Small intestine (tissue), 16 donors: ENCODE measurements at places on chromosomes 12 and 14. TPM values are rescaled to one million over a fixed set of nuclear protein-coding genes. Genes with fewer than 3 reads are reported as not detected.
A peak's percentile ranks its signal among the peaks of the same experiment; 100 is the strongest.

GRCh38 chr12:130301559-130301958 lies 36.1 kb upstream of the PIWIL1 start:
- DNase-seq = no peak

DNA sequence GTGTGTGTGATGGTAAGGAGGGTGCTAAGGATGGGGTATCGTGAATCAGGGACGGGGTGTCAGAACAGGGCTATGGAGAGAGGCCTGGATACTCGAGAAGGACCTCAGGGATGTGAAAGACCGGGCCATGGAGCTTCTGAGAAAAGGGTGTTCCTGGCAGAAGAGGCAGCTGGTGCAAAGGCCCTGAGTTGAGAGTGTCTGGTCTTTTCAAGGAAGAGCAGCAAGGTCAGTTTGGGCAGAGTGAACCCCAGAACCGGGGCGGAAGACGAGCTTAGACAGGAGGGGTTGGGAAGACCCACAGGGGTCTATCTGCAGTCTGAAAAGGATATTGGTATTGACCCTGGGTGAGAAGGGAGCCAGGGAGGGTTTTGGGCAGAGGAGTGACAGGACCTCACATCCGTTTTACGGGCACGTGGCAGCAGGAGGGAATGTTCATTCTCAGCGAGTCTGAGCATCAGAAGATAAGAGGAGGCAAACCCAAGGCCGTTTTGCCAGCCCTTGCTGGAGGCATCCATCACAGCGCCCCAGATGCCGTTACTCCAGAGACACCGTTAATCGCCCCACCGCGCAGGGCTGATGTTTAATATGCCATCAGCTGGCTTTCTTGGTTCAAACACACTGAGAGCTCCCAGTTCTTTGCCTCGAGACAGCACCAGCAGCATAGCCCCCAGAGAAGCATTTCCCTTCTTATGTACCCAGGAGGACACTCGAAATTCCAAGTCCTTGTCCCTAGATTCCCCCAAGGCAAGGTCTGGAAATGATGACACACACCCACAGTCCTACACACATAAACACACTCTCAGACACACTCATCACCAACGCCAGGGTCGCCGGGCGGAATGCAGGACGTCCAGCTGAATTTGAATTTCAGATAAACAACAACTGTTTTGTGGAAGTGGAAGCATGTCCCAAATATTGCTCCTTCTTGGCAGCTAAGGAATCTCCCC lies 41.4 kb upstream of the EML1 start:
- DNase-seq = no peak

- peak; percentile 86 for DNase-seq
These were observed 16.4 kb upstream of the A2M start for GRCh38 chr12:9132008-9132535.

The TROAP gene
- 1.3 TPM for polyA plus RNA-seq

The C14orf39 gene
- polyA plus RNA-seq = not detected

GRCh38 chr12:126117502-126117901 lies 1052.3 kb downstream of the AACS start:
- DNase-seq = no peak

DNA sequence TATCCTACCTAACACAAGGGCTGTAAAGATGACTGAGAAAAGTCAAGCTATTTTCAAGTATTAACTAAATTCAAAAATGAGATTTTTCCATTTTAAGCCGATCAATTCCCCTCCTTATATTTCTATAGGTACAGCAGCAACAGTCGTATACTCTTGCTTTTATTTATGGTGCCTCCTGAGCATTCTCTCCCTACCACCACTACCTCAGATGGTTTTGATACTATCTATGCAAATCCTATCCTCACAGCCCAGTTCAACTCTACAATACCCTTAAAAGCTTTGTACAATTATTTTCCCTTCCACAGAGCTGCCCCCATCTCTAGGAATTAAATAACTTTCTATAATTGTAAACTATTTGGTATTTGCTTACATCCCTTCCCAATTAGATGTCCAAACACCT lies 52.1 kb downstream of the GALC start:
- no peak for DNase-seq

The TAS2R13 gene
- polyA plus RNA-seq = not detected

- no peak for DNase-seq
These were observed 266.7 kb downstream of the ALG10 start for GRCh38 chr12:34288963-34289345.

GRCh38 chr12:70985850-70986249 lies 65.3 kb upstream of the PTPRR start:
- DNase-seq = no peak

DNA sequence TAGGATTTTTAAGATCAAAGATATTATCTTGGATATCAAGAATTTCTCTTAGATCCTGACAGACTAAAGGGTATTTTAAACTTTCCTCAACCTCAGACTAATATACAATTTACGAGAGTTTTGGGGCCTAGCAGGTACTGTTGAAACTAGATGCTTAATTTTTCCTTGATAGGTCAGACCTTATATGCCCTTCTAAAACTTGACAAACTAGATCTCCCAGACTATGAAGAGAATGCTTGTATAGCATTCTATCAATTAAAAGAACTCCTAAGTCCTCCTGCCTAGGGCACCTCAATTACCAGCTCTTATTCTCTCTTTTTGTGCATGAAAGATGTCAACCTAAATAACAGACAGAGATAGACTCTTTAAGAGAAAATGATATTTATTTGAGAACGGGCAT lies 60.4 kb upstream of the TRIM9 start:
- no peak for DNase-seq

The GUCY2C gene
- polyA plus RNA-seq = 34.9 TPM

GRCh38 chr12:39127401-39127800 lies 222.0 kb upstream of the CPNE8 start:
- DNase-seq = peak; percentile 72

GRCh38 chr12:61530456-61530855 lies 729.7 kb upstream of the USP15 start:
- no peak for DNase-seq

The KRT72 gene
- polyA plus RNA-seq = 3.2 TPM

GRCh38 chr12:77979597-77980250 lies 149.0 kb downstream of the NAV3 start:
- DNase-seq = no peak

DNA sequence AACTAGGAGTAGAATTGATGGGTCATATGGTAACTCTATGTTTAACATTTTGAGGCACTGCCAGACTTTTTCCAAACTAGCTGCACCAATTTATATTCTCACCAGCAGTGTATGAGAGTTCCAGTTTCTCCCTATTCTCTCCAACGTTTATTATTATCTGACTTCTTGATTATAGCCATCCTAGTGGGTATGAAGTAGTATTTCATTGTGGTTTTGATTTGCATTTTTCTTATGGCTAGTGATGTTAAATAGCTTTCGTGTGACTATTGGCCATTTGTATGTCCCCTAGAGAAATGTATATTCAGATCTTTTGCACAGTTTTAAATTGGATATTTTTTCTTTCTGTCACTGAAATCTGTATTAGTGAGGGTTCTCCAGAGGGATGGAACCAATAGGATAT lies 37.8 kb downstream of the HELB start:
- DNase-seq = no peak

The FOS gene
- polyA plus RNA-seq = 344 TPM

- peak; percentile 65 for DNase-seq
These were observed 6.9 kb downstream of the TBC1D15 start for GRCh38 chr12:71846322-71846940.

DNA sequence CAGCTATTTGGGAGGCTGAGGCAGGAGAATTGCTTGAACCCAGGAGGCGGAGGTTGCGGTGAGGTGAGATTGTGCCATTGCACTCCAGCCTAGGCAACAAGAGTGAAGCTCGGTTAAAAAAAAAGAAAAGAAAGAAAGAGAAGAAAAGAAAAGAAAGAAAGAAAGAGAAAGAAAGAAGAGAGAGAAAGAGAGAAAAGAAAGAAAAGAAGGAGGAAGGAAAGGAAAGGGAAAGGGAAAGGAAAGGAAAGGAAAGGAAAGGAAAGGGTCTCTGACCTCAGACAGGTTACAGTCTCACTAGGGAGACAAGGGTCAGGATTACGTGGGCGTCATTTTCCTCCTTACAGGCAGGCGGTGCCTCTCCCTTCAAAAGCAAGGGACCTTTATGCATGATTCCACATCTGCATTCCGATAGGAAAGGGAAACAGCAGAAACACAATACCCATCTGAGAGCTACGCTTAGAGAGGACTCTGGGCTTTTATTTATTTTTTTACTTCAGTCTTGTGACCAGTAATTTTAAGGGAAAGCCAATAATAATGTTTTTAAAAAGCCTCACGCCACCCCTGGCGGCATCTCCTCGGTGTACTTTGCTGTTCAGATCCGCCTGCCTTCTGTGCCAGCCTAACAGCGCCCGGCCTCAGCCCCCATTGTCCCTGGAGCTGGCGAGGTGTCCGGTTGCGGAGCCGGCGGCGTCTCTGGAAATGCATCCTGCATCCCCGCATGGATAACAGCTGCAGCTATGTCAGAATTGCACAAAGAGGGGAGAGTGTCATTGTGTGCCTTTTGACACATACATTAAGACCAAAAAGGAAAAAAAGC lies 945 bp upstream of the HIP1R start:
- peak; percentile 92 for DNase-seq

The GLT1D1 gene
- polyA plus RNA-seq = not detected

The PRH2 gene
- not detected for polyA plus RNA-seq

The TAS2R43 gene
- polyA plus RNA-seq = 0.35 TPM

GRCh38 chr12:132761921-132762583 lies 420 bp upstream of the ANKLE2 start:
- DNase-seq = peak; percentile 87

The MYO1H gene
- 1.6 TPM for polyA plus RNA-seq

DNA sequence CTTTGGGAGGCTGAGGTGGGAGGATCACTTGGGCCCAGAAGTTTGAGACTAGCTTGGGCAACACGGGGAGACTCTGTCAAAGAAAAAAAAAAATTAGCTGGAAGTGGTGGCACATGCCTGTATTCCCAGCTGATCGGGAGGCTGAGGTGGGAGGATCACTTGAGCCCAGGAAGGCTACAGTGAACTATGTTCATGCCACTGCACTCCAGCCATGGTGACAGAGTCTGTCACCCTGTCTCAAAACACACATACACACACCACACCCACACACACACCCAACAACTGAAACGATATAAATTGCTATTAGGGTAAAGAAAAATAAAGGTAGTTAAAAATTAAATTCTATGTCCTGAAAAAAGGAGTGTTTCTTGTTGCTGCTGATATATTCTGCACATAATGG lies 7.9 kb downstream of the PPP1R12A start:
- peak; percentile 14 for DNase-seq

DNA sequence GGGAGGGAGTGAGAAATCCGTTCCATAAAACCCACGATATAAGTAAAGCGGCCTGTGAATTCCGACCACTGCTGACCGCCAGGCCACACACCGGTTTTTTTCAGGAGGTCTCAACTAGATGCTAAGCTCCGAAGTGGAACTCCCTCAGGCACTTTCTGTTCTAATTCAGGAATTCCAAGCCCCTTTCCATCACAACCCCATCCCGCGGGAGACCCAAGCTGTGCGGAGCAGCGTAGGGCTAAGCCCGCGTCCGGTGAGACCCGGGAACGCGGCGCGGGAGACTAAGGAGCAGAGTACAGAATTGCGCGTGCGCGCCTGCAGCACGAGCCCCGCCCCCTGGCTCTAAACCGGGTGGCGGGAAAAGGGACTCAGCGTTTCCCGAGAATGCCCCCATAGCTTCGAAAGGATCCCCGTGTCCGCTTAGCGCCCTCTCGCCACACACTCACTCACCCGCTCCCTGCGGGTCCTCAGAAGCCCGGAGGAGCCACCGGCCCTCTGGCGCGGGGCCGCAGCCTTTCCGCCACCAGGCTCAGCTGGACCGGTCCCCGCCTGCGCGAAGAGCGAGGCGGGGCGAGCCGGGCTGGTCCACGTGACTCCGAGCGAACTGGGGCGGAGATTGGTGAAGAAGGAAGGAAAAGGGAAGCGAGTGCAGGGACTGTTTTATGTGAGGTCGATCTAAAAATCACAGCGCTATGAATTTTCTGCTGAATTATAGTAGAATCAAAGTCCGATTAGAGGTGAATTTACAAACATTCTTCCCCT lies at the start of gene TIMELESS:
Gene TIMELESS (minus strand): TSS at position 567 of the 762 bp plus-strand sequence. CDS start 15,256 bp downstream, outside the sequence.
- DNase-seq = peak; percentile 94

DNA sequence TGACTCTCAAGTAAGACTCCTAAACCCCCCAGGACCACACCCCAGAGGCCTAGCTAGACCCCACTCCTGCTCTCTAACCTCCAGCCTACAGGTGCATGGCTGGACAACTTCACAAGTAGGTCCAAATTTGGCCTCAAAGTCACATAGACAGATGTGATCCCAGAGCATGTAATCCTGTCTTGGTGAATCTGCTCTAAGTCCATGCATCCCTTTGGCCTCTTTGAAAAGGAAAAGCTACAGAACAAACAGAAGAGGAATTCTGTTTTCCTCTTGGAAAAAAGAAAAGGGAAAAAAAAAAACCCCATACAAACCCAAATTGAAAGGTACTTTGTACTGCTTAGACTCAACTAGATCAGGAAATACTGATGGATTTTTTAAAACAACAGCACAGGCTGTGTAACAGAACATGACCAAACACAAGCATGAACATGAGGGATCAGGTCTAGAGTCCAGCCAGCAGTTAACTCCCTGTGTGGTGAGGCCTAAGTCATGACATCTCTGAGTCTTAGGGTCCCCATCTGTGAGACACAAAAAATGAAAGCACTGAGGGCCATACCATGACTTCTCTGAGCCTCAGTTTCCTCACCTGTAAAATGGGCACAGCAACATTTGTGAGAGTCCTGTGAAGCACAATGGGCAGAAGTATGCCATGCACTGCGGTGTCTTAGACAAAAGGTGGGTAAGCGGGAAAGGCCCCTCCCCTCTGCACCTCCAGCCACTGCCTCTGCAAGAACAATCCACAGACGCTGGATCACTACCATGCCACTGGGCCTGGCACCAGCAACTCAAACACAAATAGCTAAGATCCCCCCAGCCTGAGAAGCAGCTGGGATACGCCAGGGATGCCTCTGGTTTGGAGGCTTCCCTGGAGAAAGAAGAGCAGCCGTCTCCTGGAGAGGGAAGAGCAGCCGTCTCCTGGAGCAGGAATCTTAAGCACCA lies 9.9 kb downstream of the PITPNM2 start:
- peak; percentile 51 for DNase-seq

The FRS2 gene
- 10.7 TPM for polyA plus RNA-seq

The RND1 gene
- 6.3 TPM for polyA plus RNA-seq

GRCh38 chr14:35696575-35696974 lies 112.5 kb downstream of the RALGAPA1 start:
- no peak for DNase-seq

DNA sequence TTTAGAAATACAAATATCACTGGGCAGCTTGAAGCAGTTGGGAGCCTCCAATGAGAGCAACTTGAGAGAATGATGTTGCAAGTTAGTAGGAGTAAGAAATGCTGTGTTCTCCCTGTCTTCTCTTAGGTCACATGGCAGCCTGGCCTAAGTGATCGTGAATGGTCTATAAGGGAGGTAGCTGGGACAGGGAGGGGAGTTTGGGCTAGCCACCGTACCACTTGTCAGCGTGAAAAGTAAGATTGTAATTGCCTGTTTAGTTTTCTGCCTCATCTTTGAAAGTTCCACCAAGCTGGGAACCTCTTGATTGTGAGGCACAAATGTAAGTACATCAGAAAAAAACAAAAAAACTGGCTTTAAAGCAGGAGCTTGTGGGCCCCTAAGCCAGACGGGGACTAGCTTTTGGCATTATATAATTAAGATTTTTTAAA lies 36.4 kb downstream of the MDM2 start:
- DNase-seq = no peak
